Stimulated activated CD4-positive, alpha-beta T cell treated with anti-CD3 and anti-CD28 coated beads, Interleukin-12 subunit alpha, Interleukin-12 subunit beta, amount 100 ng/mL, for 48 hours (primary cell): ENCODE measurements at places on chromosomes 12 and 14.

GRCh38 chr14:75254381-75254822, 24.2 kb upstream of the FOS start:
- no peak for DNase-seq

GRCh38 chr14:103361867-103362266, 23.3 kb upstream of the MARK3 start:
- DNase-seq: no peak

- DNase-seq: no peak
Measured at GRCh38 chr12:70640901-70641300, 3.7 kb upstream of the PTPRB start.

- no peak for DNase-seq
Measured at GRCh38 chr12:125211464-125211863, 146.2 kb downstream of the AACS start.

- no peak for DNase-seq
Measured at GRCh38 chr12:52202361-52203078, 10.7 kb upstream of the KRT80 start.

GRCh38 chr14:21978999-21979314, 305.3 kb upstream of the OR4E1 start:
- no peak for DNase-seq

- DNase-seq: no peak
Measured at GRCh38 chr14:54627540-54628363, 60.8 kb downstream of the SAMD4A start.

GRCh38 chr12:16021676-16022075, 110.5 kb downstream of the DERA start:
- DNase-seq: no peak

- DNase-seq: no peak
Measured at GRCh38 chr12:22624548-22624869, 462 bp upstream of the ETNK1 start.
